ENCODE measurements at places on chromosomes 2 and 18.

GRCh38 chr2:101566632-101567228 lies 91.8 kb upstream of the RFX8 start:
- DNase-seq: no peak

- DNase-seq: no peak
These were observed 96.4 kb downstream of the COBLL1 start for GRCh38 chr2:164745012-164745797.

- DNase-seq: no peak
These were observed 145.7 kb downstream of the CERS6 start for GRCh38 chr2:168601741-168602140.

DNA sequence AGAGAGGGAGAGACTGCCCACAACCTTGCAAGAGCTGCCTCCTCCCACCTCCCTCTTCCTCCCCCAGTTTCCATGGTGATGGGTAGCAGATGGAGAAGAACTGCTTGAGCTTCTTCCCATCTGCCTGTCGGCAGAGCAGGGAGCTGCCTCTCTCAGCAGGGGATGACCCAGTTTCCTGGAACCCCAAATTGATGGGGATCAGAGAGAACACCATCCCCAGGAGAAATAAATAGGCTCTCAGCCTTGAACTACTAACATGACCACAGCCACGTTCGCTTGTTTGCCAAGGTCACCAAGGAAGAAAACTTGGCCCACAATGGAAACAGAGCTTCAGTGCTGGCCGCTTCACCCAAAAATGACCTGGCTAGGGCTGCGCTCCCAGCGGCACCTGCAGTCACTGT lies 82.2 kb downstream of the ADD2 start:
- no peak for DNase-seq

GRCh38 chr2:206701952-206702605 lies 16.1 kb downstream of the DYTN start:
- DNase-seq: no peak

GRCh38 chr2:192828947-192829346 lies 634.2 kb upstream of the TMEFF2 start:
- DNase-seq: no peak

DNA sequence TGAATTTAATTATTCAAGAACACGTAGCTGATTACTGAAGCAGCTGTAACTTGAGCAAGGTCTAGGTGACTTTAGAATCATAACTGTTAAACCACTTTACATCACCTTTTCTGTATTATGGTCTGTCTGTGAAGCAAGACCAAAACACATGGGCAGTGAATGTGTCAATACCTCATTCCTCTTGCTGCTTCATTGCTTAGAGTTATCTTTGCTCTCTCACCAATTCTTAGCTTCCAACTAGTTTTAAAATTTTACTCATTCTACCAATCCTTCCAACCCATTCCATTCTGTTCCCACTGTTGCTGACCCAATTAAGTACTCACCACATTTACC lies 80.2 kb downstream of the MIB1 start:
- DNase-seq: no peak

DNA sequence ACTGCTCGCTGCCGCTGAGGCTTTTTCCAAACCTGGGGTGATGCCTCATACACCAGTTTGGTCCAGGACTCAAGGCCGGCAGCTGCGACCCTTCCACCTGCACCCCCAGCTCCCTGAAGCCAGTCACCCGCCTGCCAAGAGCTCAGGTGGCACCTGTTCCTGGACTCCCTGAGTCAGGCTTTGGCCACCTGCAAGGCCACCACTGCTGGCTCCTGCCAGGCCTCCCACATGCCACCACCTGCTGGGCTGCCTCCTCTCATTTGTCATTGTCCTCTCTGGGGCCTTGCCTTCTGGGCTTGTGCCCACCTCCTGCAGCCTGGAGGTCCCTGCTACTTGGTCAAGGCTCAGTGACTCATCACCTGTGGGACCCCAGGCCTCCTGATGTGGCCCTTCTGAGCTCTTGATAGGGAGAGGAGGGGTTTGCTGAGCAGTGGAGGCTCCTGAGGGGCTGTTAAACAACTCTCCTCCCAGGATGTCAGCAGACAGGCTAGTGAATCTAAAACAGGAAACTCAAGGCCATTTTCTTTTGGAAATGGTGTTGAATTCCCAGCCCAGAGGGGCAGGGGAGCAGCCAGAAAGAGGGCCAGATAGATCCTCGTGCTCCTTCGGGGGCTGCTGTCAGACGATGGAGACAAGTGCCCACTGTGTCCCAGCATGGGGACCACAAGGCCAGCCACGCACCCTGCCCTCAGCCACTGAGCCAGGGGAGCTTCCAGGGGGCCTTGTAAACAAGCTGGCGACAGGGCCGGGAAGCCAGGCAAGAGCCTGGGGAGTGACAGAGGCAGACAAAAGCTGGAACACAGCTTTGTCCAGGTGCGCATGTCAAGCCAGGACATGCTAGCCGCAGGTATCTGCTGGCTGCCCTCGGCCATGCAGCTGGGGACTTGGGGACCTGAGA lies 416.8 kb downstream of the LRATD1 start:
- no peak for DNase-seq

DNA sequence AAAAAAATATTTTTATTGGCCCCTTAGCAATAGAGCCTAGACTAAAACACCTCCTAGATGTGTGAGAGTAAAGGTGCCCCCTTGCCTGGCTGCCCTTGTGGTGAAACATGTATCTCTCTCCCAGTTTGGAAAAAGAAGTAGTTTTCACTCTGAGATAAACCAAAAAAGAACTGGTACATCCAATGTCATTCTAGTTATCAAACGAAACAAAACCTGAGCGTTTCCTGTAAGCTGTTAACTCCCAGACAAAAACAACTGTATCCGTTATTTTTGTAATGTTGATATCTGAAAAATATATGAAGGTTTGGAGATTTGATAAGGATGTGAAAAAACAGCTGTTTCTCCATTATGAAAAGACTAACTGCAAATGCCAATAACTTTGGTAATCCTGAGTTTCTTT lies 24.3 kb downstream of the HEATR5B start:
- no peak for DNase-seq

DNA sequence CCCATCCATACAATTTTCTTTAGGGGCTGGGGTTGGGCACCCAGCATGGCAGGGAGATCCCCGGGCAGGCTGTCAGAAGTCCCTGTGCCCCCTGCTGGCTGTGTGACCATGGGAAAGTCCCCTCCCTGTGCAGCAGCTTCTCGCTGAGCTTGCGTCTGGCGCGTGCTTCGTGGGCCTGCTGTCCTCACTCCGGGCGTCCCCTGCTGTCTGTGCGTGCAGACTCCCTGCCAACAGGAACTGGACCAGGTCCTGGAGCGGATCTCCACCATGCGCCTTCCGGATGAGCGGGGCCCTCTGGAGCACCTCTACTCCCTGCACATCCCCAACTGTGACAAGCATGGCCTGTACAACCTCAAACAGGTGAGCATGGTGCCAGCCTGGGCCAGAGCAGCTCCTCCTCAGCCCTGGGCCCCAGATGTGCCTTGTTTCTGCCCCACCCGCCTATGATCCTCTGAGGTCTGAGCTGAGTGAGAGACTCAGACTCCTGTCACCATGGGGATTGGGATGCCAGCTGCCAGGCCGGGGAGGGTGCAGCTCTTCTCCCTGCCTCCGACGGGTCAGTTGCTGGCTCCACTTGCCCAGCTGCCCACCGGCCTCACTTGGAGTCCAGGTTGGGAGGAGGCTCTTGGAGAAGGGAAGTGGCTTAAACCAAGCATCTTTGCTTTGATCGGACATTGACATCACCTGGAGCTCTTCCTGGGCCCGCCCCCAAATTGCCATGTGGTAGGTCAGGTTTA lies 28.6 kb downstream of the IGFBP2 start:
- no peak for DNase-seq

GRCh38 chr18:69978732-69979715 lies 31.4 kb upstream of the CD226 start:
- DNase-seq: no peak

GRCh38 chr2:54899576-54900200 lies 150.6 kb downstream of the RTN4 start:
- DNase-seq: no peak

DNA sequence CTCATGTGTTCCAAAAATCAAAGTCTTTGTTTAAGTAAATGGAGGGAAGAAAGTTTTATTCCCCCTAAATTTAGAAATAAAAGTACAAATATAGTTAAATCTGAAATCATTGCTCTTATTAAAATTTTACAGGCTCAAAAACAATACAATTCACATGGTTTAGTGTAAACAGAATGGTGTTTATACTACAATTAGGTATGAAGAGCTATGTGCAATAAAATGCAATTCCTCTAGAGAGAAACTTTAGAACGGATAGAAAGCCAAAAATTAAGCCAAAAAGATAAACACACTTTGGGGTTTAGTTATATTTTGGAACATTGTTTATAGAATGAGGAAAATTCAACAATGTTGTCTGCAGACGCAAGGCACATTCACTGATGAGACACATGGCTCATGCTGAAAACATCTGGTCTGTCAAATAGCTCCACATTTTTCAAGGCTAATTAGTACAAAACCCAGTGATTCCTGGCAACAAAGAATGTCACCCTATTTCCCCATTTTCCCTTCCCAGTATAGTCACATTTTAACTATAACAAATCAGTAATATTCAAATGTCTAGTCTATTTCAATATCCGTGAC lies 103.3 kb downstream of the EXOC6B start:
- no peak for DNase-seq

- no peak for DNase-seq
These were observed 1.9 kb downstream of the TTL start for GRCh38 chr2:112483831-112484230.

- no peak for DNase-seq
These were observed 58.1 kb downstream of the AGAP1 start for GRCh38 chr2:235551965-235552364.

DNA sequence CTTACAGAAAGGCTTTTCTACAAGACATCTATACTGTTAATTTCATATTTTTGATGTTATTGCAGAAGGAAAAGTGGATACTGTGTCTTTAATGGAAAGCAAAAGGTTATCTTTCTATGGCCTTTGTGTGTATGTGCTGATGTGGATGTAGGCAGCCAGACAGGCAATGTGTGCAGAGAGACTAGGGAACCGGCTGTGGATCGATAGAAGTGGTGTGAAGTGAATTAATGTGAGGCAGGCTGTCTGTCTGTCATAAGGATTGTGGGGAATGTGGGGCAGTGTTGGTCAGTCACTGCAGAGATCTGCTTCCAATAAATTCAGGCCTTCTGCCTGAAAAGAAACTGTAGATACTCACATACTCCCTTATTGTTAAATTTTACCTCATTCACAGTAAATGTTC lies 156.7 kb downstream of the WDR7 start:
- no peak for DNase-seq

GRCh38 chr2:227816507-227817294 lies 3.1 kb downstream of the CCL20 start:
- DNase-seq: no peak

DNA sequence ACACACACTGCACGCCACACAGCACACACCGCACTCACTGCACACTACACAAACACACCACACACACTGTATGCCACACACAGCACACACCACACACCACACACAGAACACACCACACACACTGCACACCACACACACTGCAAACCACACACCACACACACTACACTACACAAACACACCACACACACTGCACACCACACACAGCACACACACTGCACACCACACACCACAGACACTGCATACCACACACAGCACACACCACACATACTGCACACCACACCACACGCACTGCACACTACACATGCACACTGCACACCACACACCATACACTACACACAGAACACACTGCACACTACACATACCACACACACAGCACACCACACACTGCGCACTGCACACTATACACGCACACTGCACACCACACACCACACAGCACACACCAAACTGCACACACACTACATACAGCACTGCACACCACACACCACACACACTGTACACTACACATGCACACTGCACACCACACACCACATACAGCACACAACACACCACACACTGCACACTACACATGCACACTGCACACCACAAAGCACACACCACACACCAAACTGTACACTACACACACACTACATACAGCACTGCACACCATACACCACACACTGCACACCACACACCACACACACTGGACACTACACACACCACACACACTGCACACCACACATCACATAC lies 59.6 kb downstream of the ASB1 start:
- DNase-seq: no peak

DNA sequence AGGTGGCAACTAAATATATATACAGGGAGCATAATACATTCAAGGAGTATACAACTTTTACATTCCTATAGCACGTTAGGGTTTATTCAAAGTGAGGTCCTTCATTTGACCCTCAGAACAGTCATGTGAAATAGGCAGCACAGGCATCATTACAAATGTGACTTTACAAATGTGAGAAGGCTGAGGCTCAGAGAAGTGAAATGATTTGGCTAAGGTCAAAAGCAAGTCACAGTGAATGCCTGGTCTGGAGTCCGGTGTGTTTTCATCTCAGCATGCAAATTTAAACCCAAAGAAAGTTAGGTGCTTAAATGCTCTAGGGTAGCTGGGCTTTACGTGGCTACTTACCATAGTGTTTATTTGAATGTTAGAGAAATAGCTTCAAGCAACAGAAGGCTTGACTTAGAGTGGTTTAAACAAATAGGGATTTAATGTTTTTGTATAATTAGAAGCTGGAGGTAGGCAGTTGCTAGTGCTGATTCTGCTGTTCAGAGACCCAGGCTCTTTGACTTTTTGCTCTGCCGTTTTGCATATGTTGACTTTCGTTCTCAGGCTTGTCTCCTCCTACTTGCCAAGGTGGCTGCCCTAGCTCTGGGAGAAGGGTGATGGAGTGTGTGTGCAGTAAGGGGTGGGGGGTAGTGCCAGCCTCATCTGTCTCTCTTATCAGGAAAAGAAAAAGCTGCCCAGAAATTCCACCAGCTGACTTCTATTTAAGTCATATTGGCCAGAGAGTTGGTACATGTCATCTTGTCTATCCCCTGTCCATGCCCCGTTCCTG lies 89.2 kb downstream of the PLCL1 start:
- no peak for DNase-seq

DNA sequence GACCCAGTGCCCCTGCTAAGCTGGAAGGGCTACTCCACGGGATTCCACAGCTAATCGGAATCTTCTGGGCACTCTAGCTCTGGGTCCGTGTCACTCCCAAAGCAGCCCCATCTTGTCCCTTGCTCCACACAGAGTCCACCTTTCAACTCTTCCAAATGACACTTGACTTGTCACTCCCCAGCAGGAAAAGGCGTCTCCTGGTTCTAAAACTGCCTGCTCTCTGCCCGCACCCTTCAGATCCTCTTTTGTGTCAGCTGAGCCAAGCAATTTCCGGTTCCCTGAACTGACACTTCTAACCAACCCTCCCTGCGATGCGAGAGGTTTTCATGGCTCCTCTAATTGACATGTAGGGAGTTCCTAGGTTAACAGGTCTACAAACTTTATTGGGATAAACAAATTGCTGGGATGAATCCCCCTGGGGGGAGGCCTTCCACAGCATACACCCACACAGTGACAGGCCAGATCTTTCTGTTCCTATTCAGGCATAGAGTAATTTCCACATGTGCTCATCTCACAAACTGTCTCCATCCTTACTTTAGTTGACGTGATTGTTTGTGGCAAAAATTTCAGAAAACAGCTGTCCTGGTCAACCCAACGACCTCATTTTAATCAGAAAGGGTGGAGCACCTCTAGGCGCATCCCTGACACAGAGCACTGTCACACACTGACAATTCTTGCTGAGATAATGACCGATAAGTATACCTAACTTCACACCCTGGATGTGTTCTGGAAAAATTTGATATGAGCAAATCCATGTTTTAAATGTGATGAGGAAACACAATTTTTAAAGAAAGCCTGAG lies 104.9 kb downstream of the RBMS1 start:
- no peak for DNase-seq

All from stimulated activated CD4-positive, alpha-beta T cell treated with anti-CD3 and anti-CD28 coated beads, Interleukin-2, amount 100 ng/mL, for 4 hours (primary cell).